ENCODE measurements at places on chromosomes 2 and 18.

GRCh38 chr2:117786520-117786919, 28.0 kb upstream of the DDX18 start:
- no peak for DNase-seq

DNA sequence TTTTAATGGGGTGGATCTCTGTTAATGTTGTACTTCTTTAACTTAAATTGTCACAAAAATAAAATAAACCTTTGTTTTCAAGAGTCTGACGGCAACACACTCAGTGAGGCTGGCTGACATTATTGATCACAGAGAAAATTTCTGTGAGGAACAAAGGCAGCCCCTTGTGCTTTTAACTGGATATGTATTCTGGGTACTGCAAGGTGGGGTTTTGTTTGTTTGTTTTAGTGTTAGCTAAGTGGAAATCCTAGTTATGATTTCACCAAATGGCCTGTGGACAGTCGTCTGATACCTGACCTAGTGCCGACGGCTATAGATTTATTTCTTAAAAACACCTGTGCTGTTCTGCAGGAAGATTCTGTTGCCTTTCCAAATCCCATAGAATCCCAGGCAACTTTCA, 1329.5 kb upstream of the ZEB2 start:
- DNase-seq: no peak

DNA sequence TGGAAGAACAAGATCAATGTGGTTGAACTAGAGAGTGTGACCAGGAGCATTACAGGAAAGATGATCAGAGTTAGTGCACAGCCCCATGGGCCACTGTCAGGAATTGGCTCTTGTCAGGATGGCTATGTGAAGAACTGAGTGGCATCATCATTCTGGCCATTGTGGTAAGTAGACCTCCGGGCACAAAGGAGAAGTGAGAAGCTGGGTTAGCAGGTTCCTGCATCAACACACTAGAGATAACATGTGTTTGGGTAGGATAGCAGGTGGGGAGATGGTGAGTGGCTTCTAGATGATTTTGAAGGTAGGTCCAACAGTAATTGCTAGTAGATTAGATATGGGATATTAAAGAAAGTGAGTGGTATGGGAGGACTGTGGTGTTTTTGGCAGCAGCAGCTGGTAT, 408.2 kb downstream of the TSN start:
- no peak for DNase-seq

- DNase-seq: no peak
Measured at GRCh38 chr2:144390424-144391020, 129.4 kb downstream of the ZEB2 start.

GRCh38 chr2:174341293-174341994, 6.7 kb downstream of the SP9 start:
- DNase-seq: peak; percentile 90

GRCh38 chr18:44750774-44751173, 70.1 kb downstream of the SETBP1 start:
- DNase-seq: no peak

DNA sequence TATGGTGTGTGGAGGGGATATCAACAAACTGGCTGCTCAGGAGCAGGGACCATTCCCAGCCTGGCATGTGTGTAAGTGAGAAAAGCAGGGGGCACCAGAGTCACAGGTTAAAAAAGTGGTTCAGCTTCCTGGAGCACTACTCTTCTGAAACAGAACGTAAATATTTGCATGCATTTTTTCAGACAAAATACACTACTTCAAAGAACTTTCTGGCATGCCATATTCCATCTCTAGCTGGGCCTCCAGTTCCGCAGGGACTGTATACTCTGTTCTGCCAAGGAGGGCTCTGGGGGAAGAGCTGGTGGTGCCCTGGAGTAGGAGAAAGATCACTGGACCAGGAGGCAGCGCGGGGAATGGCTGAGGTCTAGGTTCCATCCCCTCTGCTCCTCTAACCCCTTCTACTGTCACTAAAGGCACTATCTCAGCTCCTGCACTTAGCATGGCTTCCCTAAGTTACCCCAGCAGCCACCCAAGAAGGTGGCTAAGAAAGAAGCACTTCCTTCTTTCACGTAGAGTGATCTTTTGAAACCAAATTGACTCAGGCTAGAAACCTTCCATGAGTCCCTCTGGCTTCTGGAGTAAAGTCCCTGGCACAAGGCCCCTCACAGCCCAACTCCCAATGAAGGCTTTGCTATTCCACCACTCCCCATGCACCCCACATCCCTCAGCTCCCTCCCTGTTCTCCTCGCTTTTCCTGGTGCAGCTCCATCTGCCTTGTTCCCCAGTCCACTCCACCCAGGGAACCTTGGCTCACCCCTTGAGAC, 57.6 kb upstream of the CABLES1 start:
- no peak for DNase-seq

GRCh38 chr2:225608136-225608535, 208.6 kb downstream of the NYAP2 start:
- DNase-seq: no peak

GRCh38 chr2:147829106-147829505, 15.7 kb upstream of the ACVR2A start:
- no peak for DNase-seq

GRCh38 chr2:128686497-128686859, 367.8 kb upstream of the HS6ST1 start:
- no peak for DNase-seq

- no peak for DNase-seq
Measured at GRCh38 chr18:77948567-77948966, 698.9 kb downstream of the GALR1 start.

- no peak for DNase-seq
Measured at GRCh38 chr18:41999751-42000150, 44.7 kb downstream of the PIK3C3 start.

DNA sequence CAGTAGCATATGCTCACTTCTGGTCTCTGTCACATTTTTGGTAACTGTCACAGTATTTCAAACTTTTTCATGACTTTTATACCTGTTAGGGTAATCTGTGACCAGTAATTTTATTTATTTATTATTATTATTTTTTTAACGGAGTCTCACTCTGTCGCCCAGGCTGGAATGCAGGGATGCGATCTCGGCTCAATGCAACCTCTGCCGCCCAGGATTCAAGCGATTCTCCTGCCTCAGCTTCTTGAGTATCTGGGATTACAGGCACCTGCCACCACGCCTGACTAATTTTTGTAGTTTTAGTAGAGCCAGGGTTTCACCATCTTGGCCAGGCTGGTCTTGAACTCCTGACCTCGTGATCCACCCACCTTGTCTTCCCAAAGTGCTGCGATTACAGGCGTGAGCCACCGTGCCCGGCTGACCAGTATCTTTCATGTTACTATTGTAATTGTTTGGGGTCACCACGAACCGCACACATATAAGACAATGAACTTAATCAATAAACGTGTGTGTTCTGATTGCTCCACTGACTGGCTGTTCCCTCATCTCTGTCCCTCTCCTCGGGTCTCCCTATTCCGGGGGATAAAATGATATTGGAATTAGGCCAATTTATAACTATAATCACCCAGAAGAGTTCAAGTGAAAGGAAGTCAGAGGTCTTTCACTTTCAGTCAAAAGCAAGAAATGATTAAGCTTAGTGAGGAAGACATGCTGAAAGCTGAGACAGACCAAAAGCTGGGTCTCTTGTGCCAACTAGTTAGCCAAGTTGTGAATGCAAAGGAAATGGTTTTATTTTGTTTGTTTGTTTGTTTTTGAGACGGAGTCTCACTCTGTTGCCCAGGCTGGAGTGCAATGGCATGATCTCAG, 22.9 kb downstream of the TGIF1 start:
- DNase-seq: no peak

DNA sequence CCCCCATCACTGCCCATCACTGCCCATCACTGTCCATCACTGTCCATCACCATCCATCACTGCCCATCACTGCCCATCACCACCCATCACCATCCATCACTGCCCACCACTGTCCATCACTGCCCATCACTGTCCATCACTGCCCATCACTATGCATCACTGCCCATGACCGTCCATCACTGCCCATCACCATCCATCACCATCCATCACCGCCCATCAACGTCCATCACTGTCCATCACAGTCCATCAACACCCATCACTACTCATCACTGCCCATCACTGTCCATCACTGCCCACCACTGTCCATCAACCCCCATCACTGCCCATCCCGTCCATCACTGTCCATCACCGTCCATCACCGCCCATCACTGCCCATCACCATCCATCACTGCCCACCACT, 57.8 kb upstream of the OTOS start:
- DNase-seq: no peak

DNA sequence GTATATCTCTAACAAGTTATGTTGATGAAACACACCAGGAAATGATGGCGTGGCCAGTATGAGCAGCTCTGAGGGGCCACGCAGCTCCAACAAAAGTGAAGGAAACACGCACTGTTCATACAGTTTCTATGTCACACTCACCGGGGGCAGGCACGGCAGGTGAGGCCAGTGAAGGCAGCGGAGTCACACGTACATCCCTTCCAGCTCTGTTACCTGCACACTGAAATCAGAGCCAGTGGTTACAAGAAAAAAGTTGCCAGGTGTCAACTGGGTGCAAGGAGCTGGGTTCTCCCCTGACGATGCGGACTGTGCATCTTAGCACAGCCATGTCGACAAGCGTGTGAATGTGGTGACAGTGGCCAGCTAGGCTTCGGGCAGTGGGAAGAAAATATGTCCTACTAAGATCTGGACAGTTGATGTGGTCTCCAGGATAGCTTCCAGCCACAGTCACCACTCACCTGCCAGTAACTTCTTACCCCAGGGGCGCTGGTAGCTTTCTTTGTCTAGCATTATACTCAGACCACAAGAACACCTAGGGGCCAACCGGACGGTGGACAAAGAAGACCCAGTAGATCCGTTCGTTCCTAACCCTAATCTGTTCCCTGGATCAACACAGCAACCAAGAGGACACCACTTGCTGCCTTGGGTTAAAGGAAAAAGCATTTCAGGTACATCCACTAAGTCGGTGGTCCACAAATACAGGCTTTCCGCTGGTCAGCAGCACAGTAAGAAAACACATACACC, 10.1 kb downstream of the HJURP start:
- no peak for DNase-seq

- no peak for DNase-seq
Measured at GRCh38 chr2:10721396-10722251, at the start of gene ATP6V1C2. TSS of gene ATP6V1C2 (plus strand) at chr2:10721630. CDS start at chr2:10722850, 1,220 bp downstream.

DNA sequence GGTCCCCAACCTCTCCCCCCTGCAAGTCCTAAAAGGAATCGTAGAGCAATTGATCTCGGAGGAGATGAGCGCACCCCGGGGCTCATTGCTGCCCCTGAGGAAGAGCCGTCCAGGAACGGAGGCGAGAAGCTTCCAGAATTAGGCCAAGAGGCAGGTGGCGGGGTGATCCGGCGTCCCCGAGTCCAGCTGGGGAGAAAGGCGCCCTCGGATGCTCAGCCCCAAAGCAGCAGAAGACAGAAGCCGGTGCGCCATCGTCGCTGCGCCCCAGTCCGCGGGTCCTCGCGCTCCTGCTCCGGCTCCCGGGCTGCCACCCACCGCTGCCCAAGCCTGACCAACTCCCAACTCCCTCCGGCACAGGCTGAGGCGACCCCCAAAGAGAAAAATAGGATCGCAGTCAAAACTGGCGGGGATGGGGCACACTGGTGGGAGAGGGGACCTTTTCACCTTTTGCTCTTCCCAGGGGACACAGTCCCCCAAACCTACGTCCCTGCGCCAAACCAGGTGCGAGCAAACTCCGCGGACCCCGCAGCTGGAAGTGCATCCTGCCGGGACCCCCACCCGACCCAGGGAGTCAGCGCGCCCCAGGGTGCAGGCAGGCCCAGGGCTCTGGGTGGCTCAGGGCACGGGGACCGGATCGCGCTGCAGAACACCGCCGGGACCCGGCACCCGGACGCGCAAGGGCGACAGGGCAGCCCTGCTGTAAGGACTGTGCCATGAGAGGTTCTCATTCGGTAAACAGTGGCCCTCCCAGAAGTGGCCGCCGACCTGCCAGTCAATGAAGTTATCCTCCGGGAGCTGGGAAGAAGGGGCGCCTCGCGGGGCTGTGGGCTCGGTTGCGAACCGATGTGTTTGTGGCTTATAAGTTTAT, 8.4 kb upstream of the MEIS1 start:
- DNase-seq: no peak

GRCh38 chr18:11996907-11997306, 15.6 kb downstream of the IMPA2 start:
- no peak for DNase-seq

- no peak for DNase-seq
Measured at GRCh38 chr2:196333397-196333796, 162.0 kb upstream of the STK17B start.

GRCh38 chr2:55861733-55862132, 61.8 kb downstream of the EFEMP1 start:
- no peak for DNase-seq

- no peak for DNase-seq
Measured at GRCh38 chr2:138016351-138017087, 52.2 kb downstream of the HNMT start.

GRCh38 chr2:69173706-69174105, 160.7 kb downstream of the ANTXR1 start:
- no peak for DNase-seq

GRCh38 chr18:9337873-9338272, 3.3 kb downstream of the TWSG1 start:
- no peak for DNase-seq

- DNase-seq: no peak
Measured at GRCh38 chr18:10559553-10560451, 34.0 kb downstream of the NAPG start.

DNA sequence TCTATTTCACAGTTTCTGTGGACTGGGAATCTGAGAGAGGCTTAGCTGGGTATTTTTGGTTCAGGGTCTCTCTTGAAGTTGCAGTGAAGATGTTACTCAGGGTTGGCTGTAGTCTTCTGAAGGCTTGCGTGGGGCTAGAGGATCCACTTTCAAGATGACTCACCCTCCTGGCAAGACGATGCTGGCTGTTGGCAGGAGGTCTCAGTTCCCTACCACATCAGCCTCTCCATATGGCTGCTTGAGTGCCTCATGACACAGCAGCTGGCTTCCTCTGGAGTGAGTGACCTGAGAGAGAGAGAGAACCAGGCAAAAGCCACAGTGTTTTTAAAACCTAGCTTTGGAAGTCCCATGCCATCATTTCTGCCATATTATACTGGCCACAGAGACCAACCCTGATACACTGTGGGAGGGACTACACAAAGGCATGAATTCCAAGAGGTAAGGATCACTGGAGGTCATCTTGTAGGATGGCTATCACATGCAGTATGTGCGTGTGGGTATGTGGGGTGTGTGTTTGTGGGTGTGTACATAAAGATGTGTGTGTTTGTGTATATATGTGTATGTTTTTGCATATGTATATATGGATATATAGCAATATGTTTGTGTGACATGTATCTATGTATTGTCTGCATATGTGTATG, 25.1 kb downstream of the DNPEP start:
- DNase-seq: no peak

DNA sequence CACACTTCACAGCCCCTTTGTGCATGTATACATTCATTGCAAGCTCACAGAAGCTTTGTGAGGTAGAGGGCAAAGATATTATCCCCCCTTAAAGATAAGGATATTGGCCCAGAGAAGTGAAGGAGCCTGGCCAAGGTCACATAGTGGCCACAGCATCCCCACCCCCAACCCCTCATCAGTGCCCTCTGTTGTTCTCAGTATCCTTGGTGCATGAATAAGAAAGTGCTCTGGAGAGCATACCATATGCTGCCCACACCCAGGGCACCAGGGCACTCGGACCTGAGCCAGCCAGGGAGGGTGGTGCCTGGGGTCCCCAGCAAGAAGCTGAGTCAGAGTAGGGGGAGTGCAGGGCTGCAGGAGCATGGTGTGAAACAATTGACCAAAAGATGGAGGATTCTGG, 3.3 kb downstream of the DYSF start:
- DNase-seq: no peak

All from stimulated activated naive CD8-positive, alpha-beta T cell treated with anti-CD3 and anti-CD28 coated beads, Interleukin-15, Interleukin-2, amounts not matched to agents 100 U/mL and 50 U/mL, for 24 hours (primary cell).